Right forelimb (tissue), 1 donor: ENCODE measurements at places on chromosomes 7 and 10.

DNA sequence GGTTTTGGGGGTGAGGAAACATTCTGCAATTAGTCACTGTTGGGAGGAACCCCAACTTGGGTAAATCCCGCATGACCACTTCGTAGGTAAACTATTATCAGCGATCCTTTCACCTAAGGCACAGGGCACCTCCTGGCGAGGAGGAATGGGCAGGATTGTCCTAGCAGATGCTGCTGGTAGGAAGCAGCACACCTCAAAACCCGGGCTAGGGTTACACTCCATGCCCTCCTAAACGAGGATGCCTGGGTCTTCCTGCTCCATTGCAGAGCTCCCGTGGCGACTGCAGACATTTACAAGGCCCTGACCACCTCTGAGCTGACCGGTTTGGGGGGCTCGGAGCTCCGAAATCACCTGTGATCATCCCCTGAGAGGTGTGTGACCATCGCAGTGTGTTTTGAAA lies 92.3 kb downstream of the FAM171A1 start:
- DNase-seq: peak; percentile 19

DNA sequence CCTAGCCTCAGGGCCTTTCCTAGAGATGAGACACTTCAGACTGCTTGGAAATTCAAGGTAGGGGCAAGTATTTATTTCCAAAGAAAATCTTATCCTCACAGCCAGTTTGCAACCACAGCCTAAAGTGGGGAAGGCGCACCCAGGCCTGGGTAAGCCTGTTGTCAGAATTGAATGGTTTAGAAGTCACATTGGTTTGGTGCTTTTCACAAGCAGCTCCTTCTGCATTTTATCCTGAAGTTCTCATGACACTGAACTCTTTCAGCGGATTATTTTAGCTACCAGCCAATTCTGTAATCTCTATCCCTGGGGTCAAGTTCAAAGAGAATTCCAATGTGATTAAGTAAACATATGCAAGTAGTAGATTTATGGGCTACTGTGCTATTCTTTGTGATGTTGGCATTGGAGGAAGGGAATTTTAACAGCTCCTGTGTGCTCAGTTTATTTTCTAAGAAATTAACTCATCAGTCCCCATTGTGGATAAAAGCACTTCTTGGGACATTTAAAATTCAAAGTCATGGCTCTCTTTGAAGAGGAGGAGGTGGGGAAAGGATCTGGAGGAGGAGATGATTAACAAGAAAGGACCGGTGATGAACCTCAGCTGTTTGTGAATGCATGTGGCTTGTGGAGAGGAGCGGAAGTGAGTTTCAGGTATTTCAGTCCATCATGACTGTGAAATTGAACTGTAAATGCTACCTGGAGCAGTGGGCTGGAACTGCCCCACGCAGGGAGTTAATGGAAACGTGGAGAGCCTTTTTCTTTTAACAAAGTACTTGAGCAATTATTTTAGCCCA lies 90.2 kb upstream of the CACUL1 start:
- peak; percentile 26 for DNase-seq

DNA sequence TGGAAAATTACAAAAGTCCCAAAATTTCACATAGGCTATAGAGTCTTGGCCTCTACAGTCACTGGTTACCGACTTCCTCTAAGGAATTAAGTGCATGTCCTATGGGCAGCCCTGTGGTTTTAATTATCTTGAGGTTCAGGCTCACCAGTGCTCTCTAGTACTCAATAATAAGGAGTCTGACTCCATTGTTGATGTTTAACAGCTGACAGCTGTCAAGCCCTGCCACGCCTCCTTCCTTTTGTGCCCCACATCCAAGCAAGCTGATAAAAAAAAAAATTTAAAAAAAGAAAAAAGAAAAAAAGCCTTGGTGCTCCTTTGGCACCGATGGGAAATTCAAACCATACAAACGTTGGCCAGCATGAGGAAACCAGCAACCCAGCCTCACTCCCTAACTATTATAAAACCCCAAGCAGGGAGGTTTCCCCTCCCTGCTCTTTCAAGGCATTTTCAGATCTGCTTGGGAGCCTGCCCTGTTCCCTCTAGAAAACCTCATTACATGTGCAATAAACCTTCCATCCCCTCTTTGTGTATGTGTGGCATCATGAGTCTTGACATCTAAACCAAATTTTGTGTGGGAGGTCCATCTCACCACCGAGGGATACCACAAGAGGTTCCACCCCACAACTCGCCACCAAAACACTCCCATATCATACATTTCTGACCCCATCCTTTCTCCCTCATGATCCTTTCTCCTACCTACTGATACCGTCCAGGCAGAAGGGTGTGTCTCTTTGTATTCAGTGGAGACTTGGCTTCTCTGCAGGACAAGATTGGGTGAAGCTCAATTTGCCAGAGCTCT lies 70.9 kb upstream of the CCDC71L start:
- DNase-seq: no peak

- no peak for DNase-seq
These were observed 221.8 kb upstream of the TMEM72 start for GRCh38 chr10:44689368-44689767.

- DNase-seq: no peak
These were observed 81.6 kb upstream of the PFKP start for GRCh38 chr10:2985729-2986232.

GRCh38 chr10:76051007-76051936 lies 619.8 kb downstream of the LRMDA start:
- DNase-seq: no peak
